ENCODE measurements at places on chromosomes 3 and 15.
A peak's percentile ranks its signal among the peaks of the same experiment; 100 is the strongest.

GRCh38 chr3:187746442-187747281, 1.4 kb upstream of the BCL6 start:
- peak; percentile 19 for DNase-seq

DNA sequence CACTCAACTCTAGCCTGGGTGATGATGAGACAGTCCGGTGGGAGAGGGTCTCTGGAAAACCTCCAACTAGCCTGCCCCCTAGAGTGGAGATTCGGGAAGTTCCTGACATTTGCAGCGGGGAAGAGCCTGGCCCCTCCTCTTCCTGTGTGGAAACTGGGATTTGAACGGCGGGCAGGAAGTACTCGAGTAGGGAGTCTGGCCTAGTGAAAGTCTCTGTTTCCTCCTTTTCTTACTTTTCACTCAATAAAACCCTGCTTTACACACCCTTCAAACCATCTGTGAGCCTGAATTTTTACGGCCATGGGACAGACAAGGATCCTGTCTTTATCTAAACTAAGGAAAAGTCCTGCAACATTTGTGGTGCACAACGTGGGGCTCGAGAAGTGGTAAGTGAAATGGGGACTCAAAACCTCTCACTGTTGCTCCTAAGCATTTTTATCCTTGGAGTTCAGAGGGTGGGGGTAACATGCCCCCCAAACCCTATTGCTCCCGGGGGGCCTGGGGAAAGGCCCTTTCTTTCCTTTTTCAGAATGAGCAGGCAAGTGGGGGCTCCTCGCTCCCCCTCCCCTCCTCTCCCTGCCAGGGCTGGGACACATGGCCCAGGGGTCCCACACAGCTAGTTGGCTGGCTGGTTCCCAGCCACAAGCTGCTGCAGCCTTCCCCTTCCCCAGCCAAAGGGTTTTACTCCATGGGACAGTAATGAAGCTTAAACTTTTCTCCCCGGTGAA, 224.7 kb upstream of the GBE1 start:
- no peak for DNase-seq

DNA sequence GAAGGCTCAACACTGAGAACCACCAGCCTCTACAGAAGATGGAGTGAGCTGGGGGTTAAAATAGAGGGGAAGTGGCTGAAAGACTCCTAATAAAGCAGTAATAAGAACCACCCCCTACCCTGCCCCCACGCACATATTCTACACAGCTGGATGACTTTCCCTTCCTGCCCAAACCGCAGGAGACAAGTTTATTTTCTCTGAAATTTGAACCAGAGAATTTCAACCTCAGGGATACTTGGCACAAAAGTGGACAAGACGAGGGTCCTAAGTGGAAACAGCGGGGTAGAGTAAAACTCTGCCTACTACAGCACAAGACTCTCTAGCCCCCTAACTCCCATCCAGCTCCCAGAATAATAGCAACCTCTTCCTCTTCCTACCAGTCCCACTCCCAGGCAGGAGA, 28.4 kb downstream of the USF3 start:
- no peak for DNase-seq

GRCh38 chr3:171561596-171562323, 101.6 kb upstream of the TNIK start:
- no peak for DNase-seq

DNA sequence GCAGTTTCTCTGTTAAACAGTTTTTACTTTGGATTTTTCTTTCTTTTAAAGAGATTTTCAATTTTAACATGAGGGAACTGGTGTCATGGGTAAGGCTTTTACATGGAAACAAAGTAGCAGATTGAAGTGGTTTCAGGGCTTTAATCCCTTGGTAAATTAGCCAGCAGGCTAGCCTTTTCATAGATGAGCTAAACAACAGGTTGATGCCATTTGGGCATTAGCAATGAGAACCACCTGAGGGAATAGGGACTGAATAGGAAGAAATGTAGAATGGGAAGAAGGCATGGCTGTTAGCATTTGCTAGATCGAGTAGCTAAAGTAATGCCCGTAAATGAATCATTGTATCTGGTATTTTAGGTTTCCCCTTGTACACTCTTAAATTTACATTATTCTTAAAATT, 165.5 kb upstream of the MLF1 start:
- no peak for DNase-seq

DNA sequence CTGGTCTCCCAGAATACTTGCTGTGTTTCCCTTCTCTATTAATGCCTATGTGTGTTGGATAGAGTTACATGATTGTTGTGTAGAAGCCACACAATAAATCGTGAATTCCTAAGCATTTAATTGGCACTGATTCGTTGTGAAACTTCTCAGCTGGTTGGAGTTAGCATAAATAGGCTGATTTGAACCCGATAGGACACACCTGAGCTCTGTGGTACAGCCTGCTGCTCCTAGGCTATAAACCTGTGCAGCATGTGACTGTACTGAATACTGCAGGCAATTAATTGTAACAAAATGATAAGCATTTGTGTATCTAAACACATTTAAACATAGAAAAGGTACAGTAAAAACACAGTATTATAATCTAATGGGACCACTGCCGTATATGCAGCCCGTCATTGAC, 4.9 kb downstream of the ACAD11 start:
- no peak for DNase-seq

GRCh38 chr3:158404131-158404718, 166.8 kb upstream of the MLF1 start:
- no peak for DNase-seq

- DNase-seq: no peak
Measured at GRCh38 chr3:53016236-53016635, 29.6 kb downstream of the SFMBT1 start.

- peak; percentile 80 for DNase-seq
Measured at GRCh38 chr3:197029511-197030167, at the start of gene MELTF. Gene MELTF (minus strand): TSS chr3:197029817. CDS start chr3:197029702, 115 bp downstream.

DNA sequence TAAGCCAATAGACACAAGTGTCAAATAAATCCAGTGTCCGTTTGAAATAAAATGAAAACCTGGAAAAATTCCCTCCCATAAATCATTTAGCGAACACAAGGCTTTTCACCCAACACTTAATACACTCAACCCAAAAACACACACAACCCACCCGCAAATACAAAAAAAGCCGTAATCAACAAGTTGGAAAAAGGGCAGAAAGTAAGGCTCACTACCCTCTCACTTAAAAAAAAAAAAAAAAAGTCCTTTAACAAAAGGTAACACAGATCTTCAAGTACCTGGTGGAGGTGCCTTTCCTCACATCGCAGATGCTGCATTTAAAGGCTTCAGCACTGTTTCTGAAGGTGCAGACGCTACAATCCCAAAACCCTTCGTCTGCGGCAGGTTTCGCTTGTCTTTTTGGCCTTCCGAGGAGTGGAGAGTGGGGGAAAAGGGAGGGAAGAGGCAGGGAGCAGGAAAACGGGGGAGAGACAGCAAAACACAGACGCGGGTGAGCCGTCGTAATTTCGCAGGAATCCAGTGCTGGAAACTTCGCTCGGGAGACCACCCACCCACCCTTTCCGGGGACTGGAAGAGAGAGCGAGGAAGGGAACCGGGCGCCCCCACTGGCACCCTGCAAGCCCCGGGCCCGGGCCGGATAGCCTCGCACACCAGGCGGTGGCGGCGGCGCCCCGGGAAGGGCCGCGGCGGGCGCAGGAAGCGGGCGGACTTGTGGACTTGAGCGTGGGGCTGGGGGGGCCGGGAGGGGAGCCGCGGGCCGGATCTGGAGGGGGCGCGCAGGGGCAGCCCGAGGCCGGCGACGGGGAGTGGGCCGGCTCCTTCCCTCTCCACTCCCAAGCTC, 401.8 kb downstream of the SHQ1 start:
- peak; percentile 42 for DNase-seq

DNA sequence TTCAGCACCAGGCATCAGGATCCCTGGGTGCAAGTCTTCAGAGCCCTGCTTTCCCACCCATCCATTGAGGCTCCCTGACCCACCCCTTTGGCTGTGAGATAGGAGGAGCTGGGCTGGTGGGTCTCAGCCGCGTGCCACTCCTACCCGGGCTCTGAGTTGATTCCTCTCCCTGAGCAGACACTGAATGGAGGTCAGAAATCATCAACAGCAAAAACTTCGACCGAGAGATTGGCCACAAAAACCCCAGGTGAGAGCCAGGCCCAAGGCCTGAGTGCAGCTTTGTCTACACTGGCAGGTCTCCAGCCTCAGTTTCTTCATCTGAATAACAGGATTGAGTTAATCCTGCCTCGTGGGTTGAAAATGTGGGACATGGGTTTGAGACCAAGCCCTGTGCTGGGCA, 7.8 kb downstream of the TMEM43 start:
- DNase-seq: no peak

- no peak for DNase-seq
Measured at GRCh38 chr3:50876947-50877346, 202.2 kb downstream of the DOCK3 start.

DNA sequence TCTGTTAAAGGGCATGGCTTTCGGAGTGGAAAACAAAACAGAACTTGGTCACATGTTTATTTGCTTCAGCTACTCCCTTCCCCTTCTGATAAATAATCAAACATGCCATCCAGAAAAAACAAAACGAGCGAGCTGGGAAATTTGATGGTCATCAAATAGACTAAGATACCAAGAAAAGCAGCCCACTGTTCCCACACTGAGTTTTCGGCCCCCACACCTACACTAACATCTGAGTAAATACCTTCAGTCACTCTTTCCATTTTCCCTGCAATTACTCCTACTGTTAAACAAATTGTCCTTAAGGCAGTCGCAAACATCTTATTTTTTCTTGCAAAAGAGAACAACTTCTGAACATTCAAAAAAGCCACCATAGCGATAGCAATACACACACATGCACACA, 454.6 kb downstream of the FOXP1 start:
- no peak for DNase-seq

- no peak for DNase-seq
Measured at GRCh38 chr15:98416222-98416855, 232.0 kb upstream of the IGF1R start.

DNA sequence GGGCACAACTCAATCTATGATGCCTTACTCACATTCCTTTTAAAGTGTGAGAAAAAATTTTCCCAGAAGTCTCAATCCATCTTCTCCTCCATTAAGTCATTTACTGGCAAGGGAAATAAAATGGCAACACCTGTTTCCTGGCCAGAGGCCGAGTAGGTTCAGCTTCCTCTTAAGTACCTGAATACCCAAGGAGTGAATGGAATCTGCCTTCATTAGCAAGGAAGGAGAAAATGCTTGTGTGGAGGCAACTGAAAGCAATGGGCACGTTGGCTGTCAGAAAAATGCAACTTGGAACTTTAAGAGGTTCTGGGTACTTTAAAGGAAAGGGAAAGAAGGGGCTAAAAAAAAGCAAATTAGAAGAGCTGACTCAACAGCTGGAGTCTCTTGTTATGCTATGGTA, 423.6 kb upstream of the ARL6 start:
- DNase-seq: no peak

GRCh38 chr3:114496021-114496434, 202.2 kb downstream of the TIGIT start:
- no peak for DNase-seq

GRCh38 chr3:59885899-59886400, 836.1 kb upstream of the CFAP20DC start:
- no peak for DNase-seq

DNA sequence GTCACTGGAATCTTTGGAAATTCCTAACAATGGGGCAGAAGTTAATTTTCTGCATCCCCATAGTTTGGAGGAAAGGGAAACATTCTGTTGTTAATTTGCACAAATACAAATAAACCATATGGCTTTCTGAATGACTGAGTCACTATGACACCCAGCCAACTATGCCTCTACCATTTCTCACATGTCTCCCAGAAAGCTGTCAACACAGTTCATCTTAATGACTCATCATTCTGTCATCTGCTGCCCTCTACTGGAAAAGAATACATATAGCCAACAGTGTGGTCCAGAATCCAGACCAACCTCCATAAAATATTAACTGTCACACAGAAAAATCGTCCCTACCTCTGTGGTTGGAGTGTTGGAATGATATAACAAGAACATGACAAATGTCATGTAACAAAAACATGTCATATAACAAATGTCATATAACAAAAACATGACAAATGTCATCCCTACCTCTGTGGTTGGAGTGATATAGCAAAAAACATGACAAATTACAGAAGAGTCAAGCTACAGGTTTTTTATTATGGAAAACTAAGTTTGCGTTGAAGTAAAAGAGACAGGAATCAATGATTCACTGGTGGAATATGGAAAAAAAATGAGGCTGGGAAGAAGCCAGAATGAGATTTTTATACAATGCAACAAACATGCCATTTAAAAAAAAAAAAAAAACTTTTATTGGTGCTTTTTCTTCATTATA, 47.7 kb upstream of the GYG1 start:
- peak; percentile 11 for DNase-seq

GRCh38 chr3:82261013-82261412, 499.6 kb upstream of the GBE1 start:
- DNase-seq: no peak

- DNase-seq: no peak
Measured at GRCh38 chr3:145959457-145960088, 201.4 kb downstream of the PLOD2 start.

- no peak for DNase-seq
Measured at GRCh38 chr3:132573797-132574211, 23.3 kb upstream of the ACKR4 start.

GRCh38 chr3:36859494-36859893, 85.4 kb downstream of the TRANK1 start:
- no peak for DNase-seq

DNA sequence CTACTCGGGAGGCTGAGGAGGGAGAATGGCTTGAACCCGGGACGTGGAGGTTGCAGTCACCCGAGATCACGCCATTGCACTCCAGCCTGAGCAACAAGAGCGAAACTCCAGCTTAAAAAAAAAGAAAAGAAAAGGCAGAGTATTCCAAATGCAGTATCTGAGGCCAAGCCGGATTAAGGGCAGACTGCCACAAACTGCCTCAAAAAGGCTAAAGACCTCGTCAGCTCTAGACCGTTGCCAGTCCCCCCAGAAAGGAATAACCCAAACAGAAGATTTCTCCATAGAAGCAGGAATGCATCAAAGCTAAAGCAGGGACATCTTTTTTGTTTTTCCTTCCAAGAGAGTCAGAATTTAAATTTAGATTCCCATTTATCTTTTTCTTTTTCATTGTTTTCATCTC, 72.9 kb downstream of the TM4SF4 start:
- DNase-seq: no peak

GRCh38 chr15:37891766-37892368, 42.6 kb upstream of the TMCO5A start:
- no peak for DNase-seq

GRCh38 chr3:8879347-8879944, 83.8 kb downstream of the RAD18 start:
- DNase-seq: no peak

- DNase-seq: no peak
Measured at GRCh38 chr3:129616291-129616690, 9.8 kb upstream of the PLXND1 start.

DNA sequence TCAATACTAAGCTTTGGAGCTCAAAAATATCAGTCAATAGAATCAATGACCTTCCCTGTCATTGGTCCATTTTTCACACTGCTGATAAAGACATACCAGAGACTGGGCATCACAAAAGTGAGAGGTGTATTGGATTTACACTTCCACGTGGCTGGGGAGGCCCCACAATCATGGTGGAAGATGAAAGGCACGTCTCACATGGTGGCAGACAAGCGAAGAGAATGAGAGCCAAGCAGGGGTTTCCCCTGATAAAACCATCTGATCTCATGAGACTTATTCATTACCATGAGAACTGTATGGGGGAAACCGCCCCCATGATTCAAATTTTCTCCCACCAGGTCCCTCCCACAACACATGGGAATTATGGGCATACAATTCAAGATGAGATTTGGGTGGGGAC, 81.9 kb downstream of the ANXA2 start:
- DNase-seq: no peak

GRCh38 chr3:34185301-34185700, 386.9 kb downstream of the PDCD6IP start:
- no peak for DNase-seq

- DNase-seq: peak; percentile 70
Measured at GRCh38 chr3:9727041-9727595, 4.4 kb upstream of the BRPF1 start.

GRCh38 chr3:174153871-174154270, 705.3 kb upstream of the NAALADL2 start:
- DNase-seq: no peak
